ENCODE measurements at places on chromosomes 13 and 19.

DNA sequence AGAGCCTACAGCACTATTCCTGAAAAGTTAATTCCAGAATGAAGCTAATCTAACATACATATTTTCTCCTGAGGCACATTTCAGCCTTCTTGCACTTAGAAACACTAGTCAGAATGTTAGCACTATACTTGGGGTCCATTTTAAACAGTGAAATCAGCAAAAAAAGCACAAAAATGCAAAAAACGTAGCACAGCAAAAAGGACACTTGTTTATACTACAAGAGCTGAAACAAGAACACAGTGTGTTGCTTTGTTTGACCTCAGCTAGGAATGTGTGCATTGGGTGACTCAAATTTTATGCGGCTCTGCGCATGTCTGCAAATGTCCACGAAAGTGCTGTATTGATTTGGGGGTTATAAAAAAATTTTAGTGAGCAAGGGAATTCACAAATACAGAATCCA is 226.2 kb downstream of the KCNRG start:
- no peak for DNase-seq

- no peak for DNase-seq
Measured at GRCh38 chr13:34842466-34842865, 99.6 kb upstream of the NBEA start.

GRCh38 chr13:40221131-40221459 is 445.3 kb downstream of the FOXO1 start:
- no peak for DNase-seq

GRCh38 chr13:24495151-24495729 is 17.3 kb downstream of the PARP4 start:
- DNase-seq, result no peak

GRCh38 chr13:70613295-70613694 is 505.0 kb upstream of the KLHL1 start:
- DNase-seq, result no peak

DNA sequence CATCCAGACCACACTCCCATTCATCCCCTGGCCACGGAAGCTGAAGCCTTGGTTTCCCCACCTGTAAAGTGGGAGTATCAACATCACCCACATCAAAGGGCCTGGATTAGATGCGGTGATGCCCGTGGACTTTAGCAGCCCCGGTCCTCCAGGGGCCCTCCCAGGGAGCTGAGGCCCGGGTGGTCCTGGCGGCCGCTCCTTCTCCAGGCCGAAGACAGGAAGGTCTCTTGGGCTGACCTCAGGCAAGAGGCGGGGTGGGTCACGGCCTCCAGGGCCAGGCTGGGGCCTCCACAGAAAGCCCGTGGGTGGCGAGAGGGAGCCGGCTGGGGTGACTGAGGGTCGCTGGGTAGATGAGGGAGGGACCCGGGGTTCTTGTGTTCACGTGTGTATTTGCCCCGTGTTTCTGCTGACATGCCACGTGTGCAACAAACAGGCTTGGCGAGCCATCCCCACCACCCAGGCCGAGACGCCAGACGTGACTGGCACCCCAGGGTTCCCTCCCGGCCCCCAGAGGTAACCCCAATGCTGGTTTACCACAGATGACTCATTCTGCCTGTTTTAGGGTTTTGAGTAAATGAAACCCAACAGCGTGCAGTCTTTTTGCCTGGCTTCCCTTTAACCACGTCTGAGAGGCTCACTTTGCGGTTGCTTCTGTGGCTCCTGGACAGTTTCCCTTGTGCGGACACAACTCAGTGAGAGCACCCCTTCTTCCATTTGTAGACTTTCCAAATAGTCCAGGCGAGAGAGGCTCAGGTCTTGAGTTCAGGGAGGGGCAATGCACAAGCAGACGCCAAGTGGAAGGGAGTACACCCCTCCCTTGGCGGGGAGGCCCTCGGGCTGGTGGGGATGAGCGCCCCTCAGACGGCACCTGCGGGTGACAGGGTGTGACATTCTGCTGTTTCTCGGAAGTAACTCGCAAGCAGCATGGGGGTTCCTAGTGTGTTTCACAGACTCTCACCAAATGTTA is 42.9 kb downstream of the C13orf46 start:
- DNase-seq, result peak; percentile 55

DNA sequence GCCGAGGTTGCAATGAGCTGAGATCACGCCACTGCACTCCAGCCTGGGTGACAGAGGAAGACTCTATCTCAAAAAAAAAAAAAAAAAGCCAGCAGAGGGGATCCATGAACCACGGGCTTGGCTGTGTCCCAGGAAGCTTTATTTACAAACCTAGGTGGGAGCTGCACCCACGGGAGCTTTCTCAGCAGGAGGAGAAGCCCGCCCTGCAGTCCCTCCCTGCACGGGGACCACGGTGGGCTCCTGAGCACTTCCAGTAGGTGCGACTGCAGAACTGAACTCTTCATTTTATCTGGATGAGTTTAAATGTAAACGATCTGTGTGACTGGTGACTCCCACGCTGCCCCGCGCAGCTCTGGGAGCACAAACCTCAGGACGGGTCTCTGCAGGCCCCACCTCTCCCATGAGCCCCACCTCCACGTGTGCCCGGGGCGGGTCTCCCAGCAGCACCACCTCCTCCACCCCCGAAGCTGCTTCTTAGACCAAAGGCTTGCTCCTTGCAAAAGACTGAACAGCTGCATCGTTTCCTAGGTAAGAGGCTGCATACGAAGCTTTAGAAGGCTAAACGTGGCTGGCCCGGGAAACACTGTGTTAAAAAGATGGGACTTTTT is 66.4 kb downstream of the SPACA7 start:
- peak; percentile 73 for DNase-seq
